ENCODE measurements at places on chromosomes 1 and 21. TPM values are rescaled to one million over a fixed set of nuclear protein-coding genes. Genes with fewer than 3 reads are reported as not detected.
A peak's percentile ranks its signal among the peaks of the same experiment; 100 is the strongest.

GRCh38 chr1:82453511-82454185 lies 652.9 kb downstream of the ADGRL2 start:
- no peak overlapping the region for H3K27ac ChIP-seq
- H3K27me3 ChIP-seq: no peaks in the 10 kb centered on the region
- H3K36me3 ChIP-seq: no peaks in the 10 kb centered on the region
- DNase-seq: no peak
- H3K4me3 ChIP-seq: no peak overlapping the region
- H3K4me1 ChIP-seq: no peaks in the 10 kb centered on the region

- H3K27ac ChIP-seq: no peak overlapping the region
- no peak for DNase-seq
- H3K27me3 ChIP-seq: no peaks in the 10 kb centered on the region
- H3K36me3 ChIP-seq: no peaks in the 10 kb centered on the region
- no peak overlapping the region for H3K4me3 ChIP-seq
Measured at GRCh38 chr1:4213366-4213973, 313.4 kb upstream of the C1orf174 start.

DNA sequence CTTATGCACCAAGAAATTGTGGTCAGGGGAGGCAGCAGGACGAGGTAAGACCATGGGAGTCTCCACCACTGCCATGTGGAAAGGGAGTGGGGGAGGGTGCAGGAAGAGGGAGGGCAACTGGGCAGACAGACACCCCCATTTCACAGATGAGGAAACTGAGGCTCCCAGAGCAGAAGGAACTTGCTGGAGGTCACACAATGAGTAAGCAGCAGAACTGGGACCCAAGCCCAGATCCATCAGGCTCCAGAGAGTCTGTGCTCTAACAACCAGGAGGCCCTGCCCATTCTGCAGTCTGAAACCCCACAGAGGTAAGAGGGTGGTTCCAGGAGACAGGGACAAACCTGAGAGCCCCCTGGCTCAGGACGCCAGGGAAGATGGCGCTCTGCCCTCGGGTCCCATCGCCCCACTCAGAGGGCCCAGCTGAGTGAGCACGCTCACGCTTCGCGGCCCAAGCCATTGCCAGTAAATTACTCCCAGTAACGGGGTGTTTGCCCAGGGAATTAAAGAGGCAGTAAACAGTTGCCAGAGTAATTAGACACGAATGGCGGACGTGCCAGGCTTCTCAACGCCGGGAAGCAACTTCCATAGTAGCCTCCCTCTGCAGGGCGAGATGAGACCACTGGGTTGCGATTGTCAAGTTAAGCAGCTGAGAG lies 59.2 kb downstream of the MATN1 start:
- no peak for DNase-seq
- no peak overlapping the region for H3K27ac ChIP-seq
- H3K27me3 ChIP-seq: no peaks in the 10 kb centered on the region
- H3K4me3 ChIP-seq: no peak overlapping the region
- no peaks in the 10 kb centered on the region for H3K4me1 ChIP-seq
- no peaks in the 10 kb centered on the region for H3K36me3 ChIP-seq

DNA sequence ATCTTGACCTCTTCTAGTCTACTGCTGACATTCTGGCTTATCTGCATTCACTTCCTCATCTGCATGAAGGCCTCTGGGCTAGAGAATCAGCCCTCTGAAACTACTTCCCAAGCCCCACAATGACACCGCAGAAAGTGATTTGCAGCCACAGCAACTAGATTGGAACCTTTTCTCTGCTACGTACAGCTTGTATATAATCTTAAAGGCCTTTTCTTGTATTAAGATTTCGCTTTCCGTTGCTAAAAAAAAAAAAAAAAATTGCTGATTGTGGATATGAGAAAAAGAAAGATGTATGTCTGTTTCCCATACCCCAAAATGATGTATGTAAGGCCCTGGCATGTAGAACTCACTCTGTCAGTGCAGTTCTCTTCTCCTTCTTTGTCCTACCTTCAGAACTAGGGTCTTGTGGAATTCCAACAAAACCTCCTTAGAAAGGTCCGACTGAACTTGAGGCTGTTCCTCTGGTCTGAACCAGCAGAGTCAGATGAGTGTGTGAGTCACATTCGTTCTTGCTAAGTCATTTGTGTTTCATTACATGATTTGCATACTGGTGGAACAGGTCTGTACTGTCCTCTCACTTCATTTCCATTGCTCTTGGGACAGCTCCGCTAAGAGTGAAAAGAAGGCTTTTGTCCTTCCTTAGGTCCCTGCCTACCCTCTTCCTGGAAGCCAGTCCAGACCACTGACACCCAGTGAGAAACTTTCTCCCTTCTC lies 62.7 kb downstream of the PLPP3 start:
- no peaks in the 10 kb centered on the region for H3K27me3 ChIP-seq
- no peaks in the 10 kb centered on the region for H3K4me1 ChIP-seq
- H3K27ac ChIP-seq: no peak overlapping the region
- H3K4me3 ChIP-seq: no peak overlapping the region

Gene FMO2
- total RNA-seq: not detected

Gene BRDT
- not detected for total RNA-seq

DNA sequence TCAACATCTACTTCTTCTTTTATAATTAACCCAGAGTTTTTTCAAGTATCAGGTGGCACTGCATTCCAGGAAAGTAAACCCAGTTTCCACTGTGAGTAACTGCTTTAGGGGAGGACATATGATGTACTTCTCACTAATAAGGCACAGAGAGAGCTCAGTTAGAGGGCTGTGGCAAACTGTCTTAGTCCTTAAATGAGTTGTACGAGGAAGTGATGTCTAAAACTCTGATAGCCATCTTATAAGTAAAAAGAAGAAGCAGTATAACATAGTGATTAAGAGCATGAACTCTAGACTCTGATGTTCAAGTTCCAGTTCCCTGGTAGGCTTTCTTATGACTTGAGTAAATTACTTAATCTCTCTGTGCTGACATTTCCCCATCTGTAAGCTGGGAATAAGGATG lies 58.7 kb upstream of the PTGS2 start:
- no peak for DNase-seq
- H3K27ac ChIP-seq: no peak overlapping the region
- H3K4me3 ChIP-seq: no peak overlapping the region
- no peaks in the 10 kb centered on the region for H3K4me1 ChIP-seq
- H3K27me3 ChIP-seq: no peaks in the 10 kb centered on the region

DNA sequence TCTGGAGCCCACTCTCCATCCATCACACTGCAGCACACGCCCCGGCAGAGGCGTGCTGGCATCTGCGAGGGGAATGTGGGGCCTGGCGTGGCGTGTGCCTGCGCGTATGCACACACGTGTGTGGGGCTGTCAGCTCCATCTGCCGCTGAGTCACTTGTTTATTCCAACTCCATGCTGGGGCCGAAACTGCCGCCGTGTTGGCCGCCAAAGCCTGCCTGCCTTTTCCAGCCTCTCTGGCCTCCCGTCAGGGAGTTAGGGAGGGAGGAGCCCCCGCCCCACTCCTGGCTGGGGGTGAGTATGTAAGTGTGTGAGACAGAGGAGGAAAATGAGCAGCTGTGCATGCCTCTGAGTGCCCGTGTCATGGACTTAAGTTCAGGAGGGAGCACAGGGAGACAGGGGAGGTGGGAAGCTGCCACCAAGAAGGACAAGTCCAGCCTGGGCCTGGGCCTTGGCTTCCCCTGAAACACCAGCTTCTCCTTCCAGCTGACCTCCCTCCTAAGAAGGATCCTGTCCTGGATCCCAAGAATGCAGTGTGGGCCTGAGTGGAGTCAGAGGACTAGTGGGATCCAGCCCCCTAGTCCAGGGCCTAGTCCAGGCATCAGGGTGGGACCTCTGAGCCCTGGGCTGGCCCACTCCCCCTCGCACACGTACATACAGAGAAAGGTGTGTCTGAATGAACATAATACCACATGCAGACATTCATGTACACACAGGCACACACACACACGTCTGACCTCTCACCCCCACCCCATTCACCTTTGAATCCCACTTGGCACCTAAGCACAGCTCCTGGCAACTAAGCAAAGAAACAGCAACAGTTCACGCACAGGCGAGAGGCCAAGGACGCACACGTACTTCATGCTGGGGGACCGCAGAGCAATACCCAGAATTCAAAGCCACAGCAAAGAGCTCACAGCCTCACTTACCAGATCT lies 24.7 kb downstream of the MEF2D start:
- H3K4me3 ChIP-seq: no peak overlapping the region
- peaks cover 6% of the 10 kb centered on the region for H3K4me1 ChIP-seq
- H3K27me3 ChIP-seq: no peaks in the 10 kb centered on the region

- H3K4me3 ChIP-seq: no peak overlapping the region
- H3K27me3 ChIP-seq: no peaks in the 10 kb centered on the region
- H3K4me1 ChIP-seq: peaks cover 4% of the 10 kb centered on the region
- H3K27ac ChIP-seq: no peak overlapping the region
- DNase-seq: no peak
Measured at GRCh38 chr21:34611528-34611927, 3.4 kb downstream of the RCAN1 start.

Gene PRDM16
- 0.20 TPM for total RNA-seq

DNA sequence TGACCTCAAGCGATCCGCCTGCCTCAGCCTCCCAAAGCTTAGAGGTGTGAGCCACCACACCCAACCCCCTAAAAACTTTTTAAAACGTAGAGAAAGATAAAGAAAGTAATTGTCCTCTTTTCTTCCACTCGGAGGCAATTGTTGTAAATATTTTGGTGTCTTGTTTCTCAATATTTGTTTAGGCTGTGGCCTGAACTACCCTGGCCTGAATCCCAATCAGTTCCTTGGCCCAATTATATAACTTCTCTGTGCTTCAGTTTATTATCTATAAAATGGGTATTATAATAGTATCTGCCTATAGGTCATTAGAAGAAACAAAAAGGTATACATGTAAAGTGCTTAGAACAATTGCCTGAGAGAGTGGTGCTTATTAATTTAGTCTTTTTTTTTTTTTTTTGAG lies 1.8 kb upstream of the ATP5PO start:
- H3K4me1 ChIP-seq: peaks cover 11% of the 10 kb centered on the region
- DNase-seq: no peak
- no peaks in the 10 kb centered on the region for H3K27me3 ChIP-seq
- H3K4me3 ChIP-seq: no peak overlapping the region

Gene CELA2B
- total RNA-seq: not detected

Gene RGS16
- total RNA-seq: 19.2 TPM

- no peaks in the 10 kb centered on the region for H3K27me3 ChIP-seq
- no peak overlapping the region for H3K4me3 ChIP-seq
- H3K4me1 ChIP-seq: no peaks in the 10 kb centered on the region
- DNase-seq: peak; percentile 72
- H3K36me3 ChIP-seq: peaks cover 10% of the 10 kb centered on the region
Measured at GRCh38 chr1:204398197-204399125, 13.2 kb downstream of the PPP1R15B start.

DNA sequence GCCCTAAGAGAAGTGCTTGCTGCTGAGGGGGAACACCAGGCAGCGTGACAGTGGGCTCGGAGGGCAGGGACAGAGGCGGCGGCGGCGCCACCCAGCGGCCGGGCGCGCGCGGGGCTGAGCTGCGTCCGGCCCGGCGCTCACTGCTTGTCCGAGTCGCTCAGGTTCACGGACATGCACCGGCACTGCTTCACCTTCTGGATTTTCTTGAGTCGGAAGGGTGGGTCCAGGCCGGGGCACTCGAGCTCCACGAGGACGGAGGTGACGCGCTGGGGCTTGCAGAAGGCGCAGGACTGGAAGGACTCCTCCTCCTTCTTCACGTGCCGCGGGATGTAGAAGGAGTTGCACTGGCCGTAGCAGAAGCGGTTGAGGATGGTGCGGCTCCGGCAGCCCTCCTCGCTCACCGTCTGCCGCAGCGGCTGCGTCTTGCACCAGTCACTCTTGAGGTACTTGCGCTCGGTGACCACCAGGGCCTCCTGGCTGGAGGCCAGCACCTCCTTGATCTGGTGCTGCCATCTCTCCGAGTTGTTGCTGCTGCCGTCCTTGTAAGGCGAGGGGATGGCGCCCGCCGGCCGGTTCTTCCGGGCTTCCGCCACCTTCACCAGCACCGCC lies 119.0 kb downstream of the GREM2 start:
- no peak overlapping the region for H3K4me3 ChIP-seq
- H3K27me3 ChIP-seq: no peaks in the 10 kb centered on the region
- no peaks in the 10 kb centered on the region for H3K4me1 ChIP-seq
- DNase-seq: no peak

DNA sequence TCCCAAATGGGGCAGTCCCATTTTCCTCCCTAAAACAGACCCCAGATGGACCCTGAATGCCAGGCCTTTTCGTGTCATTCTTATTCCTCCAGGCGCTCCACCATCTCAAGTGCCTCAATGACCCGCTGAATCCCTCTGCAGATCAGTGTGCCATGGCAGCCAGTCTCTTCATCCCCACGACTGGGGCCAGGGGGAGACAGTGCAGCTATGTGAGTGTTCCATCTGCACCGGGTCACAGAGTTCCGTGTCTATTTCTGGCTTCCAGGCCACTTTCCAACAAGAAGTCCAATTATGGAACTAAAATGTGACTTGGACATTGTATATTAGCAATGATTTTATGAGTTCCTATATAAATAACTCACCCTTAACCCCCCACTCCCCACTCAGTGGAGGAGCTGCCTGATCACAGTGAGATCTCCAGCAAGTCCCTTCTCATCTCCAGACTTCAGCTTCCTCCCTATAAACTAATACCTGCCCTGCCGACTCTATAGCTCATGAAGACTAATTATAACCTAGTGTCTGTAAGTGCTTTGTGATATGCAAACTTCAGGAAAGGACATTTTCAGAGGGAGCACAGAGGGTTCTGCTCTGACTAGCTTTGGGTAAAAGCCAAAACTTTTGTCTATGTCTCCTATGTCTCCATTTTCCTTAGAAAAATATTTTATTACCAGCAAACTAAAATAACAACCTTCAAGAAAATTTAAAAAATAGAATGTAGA lies 56.3 kb upstream of the NFASC start:
- H3K27me3 ChIP-seq: no peaks in the 10 kb centered on the region
- H3K27ac ChIP-seq: no peak overlapping the region
- H3K36me3 ChIP-seq: no peaks in the 10 kb centered on the region
- no peaks in the 10 kb centered on the region for H3K4me1 ChIP-seq
- no peak for DNase-seq

Gene USH2A
- total RNA-seq: not detected

DNA sequence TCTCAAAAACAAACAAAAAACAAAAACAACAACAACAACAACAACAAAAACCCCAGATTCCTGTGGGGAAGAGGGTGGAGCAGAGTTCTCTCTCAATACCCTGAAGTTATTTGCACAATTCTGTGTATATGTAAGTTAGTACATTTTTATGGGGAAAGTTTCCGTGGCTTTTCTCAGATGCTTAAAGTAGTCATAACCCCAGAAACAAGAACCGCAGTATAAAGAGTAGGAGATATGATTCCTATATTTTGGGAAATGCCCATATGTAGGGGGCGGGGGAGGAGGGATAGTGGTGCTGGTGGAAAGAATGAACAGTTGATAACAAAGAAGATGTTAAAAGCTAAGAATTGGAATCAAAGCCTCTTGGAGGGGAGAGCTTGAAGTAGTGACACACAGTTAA lies 131.5 kb downstream of the DNM3 start:
- no peaks in the 10 kb centered on the region for H3K4me1 ChIP-seq
- H3K27me3 ChIP-seq: no peaks in the 10 kb centered on the region
- no peaks in the 10 kb centered on the region for H3K36me3 ChIP-seq
- no peak overlapping the region for H3K27ac ChIP-seq
- DNase-seq: no peak

Gene RAVER2
- 0.53 TPM for total RNA-seq

All from naive thymus-derived CD4-positive, alpha-beta T cell (primary cell).